ENCODE measurements at places on chromosomes 6 and 20.

DNA sequence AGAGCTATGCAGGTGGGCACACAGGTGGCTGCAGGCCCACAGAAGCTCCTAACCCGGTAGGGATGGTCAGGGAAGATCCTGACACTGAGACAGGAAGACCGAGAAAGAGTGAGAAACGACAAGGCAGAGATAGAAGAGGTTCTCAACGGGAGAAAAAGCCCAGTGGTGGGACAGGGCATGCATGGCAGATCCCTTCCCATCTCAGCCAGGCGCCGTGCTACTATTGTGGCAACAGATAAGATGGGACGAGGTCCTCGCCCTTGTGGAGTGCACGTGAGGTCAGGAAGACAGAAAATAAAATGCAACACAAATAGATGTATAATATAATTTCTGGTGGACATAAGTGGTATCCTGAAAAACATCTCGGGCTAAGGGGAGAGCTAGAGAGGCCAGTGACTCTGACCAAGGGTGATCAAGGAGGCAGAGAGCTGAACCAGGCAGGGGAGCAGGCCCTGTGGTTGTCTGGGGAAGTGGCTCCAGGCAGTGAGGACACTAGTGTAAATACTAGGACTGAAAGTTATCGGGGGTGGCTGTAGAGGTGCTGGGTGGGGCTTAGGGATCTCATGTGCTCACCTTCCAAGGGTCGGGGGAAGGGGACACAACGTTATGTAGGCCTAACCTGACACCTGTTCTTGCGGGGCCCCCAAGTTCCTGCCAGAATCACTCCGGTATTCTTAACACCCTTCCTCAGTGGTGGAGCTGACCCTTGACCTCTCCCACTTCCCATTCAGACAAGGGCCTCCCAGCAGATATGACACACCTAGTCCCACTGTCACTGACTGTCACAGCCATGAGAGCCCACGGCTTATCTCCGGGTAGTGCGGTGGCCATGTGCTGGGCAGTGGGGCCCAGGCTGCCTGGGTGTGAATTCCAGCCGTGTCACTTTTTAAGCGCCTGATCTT lies 1.0 kb downstream of the SRXN1 start:
- no peak for DNase-seq

DNA sequence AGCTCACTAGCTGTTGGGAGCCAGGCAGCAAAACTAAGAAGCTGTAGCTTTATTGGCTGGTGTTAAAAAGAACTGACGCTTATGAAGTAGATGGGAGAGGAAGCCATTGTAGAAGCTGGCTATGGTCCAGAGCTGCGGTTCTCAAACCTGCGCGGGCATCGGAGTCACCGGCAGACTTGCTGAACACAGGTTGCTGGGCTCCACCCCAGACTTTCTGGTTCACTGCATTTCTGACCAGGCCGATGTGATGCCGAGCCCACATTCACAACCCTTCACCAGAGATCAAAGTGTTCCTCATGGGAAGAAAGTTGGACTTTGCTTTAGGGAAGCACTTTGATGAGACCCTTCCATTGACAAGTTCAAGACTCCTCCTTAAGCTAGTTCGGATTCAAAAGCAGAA lies 231.6 kb downstream of the QKI start:
- DNase-seq: no peak

GRCh38 chr6:15042938-15043337 lies 202.9 kb upstream of the JARID2 start:
- DNase-seq: no peak

DNA sequence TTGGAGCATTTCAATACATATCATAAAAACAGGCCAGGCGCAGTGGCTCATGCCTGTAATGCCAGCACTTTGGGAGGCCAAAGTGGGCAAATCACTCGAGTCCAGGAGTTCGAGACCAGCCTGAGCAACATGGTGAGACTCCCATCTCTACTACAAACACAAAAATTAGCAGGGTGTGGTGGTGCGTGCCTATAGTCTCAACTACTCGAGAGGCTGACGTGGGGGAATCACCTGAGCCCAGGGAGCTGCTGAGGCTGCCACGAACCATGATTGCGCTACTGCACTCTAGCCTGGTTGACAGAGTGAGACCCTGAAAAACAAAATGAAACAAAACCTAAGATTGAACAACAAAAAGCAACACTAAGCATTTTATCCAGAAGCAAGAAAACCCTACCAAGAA lies 47.2 kb downstream of the BACH2 start:
- peak; percentile 52 for DNase-seq

- DNase-seq: no peak
Observed at GRCh38 chr6:167662075-167662880, 164.4 kb upstream of the AFDN start.

DNA sequence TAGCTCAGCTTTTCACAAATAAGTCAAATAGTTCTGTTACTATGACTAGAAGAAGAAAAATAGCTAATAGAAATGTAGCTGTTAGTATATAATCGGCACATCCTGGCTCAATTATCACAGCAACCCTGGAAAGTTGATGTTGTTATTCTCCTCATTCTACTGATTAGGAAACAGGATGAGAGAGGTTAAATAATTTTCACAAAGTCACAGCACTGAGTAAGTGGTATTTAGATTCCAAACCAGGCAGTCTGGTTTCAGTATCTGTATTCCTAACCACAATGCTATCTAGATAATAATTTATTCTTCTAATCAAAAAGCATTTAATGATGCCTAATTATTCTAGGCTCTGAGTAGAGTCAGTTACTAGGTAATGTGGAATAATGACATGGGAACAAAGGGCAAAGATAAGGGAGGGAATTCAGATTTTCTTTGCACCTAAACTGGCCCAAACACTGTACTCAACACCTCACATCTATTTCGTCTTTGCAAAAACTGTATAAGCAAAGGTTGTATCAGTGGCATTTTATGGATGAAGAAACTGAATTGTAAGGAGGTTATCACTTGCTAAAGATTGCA lies 51.3 kb downstream of the PDE7B start:
- no peak for DNase-seq

DNA sequence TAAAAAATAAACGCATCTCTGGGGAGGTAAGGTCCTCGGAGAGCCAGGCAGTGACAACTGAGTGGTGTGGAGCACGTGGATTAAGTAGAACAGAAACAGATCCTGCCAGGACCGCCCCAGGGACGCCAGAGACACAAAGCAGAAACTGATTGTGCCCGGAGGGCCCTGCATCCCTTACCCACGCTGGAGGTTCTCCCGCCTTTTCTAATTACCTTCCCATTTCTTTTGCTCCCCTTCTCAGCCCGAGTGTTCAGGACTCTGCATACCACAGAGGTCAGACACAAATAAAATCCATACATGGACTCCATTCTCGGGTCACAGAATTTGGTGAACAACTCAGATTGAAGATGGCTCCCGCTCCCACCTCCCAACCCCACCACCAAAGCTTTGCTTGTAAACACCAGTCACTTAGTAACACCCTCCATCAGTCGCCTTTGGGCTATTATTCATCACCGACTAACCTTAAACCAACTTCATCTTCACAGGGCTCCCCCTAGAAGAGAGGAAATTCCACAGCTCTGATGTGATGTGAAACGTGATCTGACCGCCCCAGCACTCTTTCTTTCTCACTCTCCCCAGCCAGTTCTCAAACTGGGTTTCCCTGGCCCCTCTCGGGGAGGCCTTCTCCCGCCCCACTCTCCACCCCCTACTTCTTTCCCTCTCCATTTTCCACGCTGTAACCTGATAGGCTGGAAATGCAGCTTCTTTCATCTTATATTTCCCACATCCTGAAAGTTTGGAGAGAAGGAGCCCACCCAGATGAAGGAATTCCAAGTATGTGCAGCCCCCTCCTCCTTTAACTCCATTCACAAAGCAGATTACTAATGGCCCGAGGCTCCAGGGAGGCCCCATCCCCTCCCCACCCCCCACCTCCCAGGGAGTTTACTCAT lies 32.5 kb upstream of the PIM1 start:
- DNase-seq: no peak

DNA sequence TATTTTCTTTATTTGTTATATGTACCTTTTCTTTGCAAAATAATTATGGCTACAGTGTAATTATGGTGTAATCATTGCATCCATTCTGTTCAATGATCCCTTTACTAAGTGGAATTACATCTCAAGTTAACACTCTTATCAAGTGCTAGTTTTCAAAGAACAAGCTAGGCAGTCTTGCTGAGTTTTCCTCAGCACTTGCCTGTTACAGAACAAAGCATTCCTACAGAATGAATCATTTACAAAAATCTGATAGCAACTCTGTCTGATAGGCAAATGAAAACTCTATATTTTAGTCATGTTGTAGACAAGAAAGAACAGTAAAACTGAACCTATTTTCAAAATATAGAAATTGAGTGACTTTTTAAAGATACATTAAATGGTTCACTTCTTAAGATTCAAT lies 109.8 kb upstream of the POU3F2 start:
- DNase-seq: no peak

DNA sequence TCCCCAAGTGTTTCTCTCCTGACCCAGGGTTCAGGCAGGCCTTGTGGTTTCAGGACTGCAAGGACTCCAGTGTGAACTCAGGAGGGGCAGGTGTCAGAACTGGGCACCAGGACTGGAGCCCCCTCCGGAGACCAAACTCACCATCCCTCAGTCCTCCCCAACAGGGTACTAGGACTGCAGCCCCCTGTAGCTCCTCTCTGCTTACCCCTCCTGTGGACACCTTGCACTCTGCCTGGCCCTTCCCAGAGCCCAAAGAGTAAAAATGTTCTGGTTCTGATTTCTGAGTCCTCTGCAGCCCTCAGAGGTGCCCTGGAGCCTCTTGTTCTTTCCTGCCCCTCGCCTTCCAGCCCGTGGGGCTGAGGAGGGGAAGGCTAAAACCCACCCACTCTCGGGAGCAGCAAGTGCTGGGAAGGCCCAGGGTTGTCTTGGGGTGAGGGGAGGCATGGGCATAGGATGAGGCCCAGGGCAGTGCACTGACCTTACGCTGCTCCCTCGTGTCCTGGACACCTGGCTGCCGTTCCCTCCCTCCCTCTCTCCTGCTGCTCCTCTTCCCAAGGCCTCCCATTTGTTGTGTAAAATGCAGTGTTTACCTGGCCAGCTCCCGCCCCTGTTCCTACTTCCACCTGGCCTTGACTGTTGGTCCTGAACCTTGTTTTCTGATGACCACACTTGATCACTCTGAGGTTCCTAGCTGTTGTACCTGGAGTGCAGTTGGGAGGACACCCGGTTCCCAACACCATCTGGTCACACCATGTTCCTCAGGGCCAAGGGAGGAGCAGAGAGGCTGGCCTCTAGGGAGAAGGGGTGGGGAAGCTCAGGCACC lies 9.9 kb downstream of the CNPY3 start:
- no peak for DNase-seq

DNA sequence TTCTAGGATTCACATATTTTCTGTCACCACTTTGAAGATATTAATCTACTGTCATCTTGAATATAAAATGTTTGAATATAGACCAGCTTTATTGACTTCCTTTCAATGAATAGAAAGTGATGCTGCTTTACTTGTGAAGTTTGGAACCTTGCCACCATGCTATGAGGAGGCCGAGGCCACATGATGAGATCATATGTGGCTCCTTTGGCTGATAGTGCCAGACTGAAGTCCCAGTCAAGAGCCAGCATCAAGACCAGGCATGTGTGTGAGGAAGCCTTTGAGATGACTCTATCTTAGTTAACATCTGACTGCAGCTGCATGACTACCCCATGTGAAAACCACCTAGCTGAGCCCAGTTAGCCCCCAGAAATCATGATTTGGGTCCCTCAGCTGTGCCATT lies 169.5 kb downstream of the OTOR start:
- DNase-seq: no peak

DNA sequence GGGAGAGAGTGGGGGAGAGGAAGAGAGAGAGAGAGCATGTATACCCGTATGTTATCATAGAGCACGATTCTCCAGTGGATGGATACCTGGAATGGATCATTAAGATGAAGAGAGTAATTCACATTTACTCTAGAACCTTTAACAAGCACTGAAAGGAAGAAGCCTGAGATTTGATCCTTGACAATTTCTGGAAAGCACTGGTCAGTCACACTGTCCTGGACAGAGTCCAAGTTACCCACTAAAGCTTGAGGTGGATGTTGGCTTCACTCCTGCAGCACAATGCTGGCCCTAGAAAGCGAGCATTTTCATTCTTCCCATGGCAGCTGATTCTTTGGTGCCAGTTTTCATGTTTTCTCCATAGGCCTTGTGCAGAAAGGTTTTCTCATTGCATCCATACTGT lies 25.6 kb downstream of the NFYA start:
- no peak for DNase-seq

DNA sequence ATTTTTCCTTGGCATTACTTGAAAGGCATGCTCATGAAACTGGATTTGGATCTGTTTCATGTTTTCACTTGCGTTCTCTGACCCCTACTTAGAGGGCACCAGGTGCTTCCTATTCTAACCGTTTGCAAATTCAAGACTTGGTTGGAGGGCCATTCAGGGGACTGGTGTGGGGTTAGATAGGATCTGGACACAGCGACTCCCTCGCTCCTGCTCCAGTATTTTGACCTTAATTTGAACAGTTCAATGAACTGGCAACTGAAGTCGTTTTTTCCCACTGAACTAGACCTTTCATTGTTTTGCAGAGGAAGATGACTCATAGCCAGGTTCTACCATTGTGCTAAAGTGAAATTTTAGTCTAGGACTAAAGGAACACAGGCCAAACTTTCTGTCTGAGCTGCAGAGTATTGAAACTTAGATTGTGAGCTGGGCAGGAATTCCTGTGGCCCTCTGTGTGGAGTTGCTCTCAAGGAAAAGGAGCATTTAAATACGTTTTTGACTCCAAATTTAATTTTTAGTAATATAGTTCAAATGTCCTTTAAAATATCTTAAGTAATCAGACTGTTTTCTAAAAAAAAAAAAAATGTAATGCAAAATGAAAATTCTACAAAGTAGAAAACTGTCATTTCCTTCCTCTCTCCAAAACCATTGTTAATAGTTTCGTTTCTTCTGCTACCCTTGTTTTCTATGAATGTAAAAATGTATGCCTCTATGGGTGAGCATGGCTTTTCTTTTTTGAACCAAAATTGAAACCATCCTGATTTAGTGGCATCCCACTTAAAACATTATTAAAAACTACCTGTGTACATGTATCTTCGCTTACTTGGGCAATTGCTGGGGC lies 64.8 kb downstream of the UTRN start:
- DNase-seq: no peak

DNA sequence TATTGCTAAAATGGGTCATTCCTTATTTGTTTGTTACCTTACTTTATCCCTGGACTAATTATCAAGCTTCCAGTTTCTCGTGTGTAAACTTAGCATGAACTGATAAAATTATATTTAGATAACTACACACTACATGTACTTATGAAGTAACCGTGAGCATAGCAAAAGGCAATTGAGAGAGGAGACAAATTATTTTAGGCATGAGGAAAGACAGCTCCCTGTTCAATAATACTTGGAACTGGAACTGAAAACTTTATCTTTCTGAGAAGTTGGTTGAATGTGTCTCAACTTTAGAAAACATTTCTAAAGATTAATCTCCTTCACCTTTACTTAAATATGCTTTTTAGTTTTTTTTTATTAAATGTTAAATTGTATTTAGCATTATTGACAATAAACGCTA lies 11.4 kb downstream of the CRISP3 start:
- no peak for DNase-seq
